Uterus (tissue), 4 donors: ENCODE measurements at places on chromosomes 11 and 22. TPM values are rescaled to one million over a fixed set of nuclear protein-coding genes. Genes with fewer than 3 reads are reported as not detected.

The APLNR gene
- 0.58 TPM for total RNA-seq

The MN1 gene
- total RNA-seq = 7.9 TPM

The OR8D1 gene
- total RNA-seq = not detected

The LARGE2 gene
- total RNA-seq = 0.64 TPM

The RCE1 gene
- total RNA-seq = 13.5 TPM

The IGLL1 gene
- total RNA-seq = not detected

The C22orf15 gene
- 0.41 TPM for total RNA-seq

The NDUFS3 gene
- 67.6 TPM for total RNA-seq

The OR4A16 gene
- total RNA-seq = not detected

The SF1 gene
- 374 TPM for total RNA-seq

The TSPO gene
- 82.5 TPM for total RNA-seq

The OR6T1 gene
- not detected for total RNA-seq

The PLAAT5 gene
- total RNA-seq = 4.2 TPM

The MS4A7 gene
- 38.7 TPM for total RNA-seq

The CARD18 gene
- total RNA-seq = not detected

The ZNF202 gene
- total RNA-seq = 23.3 TPM

The ST14 gene
- 3.8 TPM for total RNA-seq

The ROM1 gene
- 0.77 TPM for total RNA-seq

The THY1 gene
- total RNA-seq = 71.2 TPM

DNA sequence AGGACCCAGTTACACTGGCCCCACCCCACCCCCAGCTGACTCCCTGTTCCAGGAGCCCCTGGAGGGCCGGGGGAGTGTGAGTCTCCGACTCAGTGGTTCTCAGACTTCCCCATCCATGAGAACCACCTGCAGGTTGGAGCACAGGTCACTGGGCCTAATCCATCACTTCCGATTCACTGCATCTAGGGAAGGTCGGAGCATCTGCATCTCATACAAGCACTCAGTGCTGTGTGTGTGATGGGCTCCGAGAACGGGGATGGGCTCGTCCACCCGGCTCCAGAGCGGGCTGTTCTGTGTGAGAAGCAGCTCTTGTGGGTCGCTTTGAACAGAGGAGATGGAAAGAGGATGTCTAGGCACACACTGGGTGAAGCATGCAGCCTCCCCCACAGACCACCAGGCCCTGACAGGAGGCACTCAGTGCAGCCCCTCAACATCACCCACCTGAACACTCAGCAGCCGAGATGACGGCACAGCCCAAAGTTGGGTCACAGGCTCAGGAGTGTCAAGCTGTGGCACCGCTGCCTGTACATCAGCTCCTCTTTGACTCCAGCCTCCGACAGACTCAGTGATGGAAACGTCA, 541.4 kb downstream of the BRD1 start:
- no peaks in the 10 kb centered on the region for H3K4me1 ChIP-seq
- no peak overlapping the region for H3K27ac ChIP-seq

GRCh38 chr11:79937676-79938334, 497.0 kb upstream of the TENM4 start:
- no peaks in the 10 kb centered on the region for H3K27me3 ChIP-seq
- H3K4me1 ChIP-seq = no peaks in the 10 kb centered on the region
- H3K27ac ChIP-seq = no peak overlapping the region
- no peak overlapping the region for H3K4me3 ChIP-seq

GRCh38 chr11:17452668-17453067, 24.0 kb downstream of the ABCC8 start:
- no peaks in the 10 kb centered on the region for H3K27me3 ChIP-seq
- H3K4me3 ChIP-seq = no peak overlapping the region
- no peaks in the 10 kb centered on the region for H3K4me1 ChIP-seq
- H3K36me3 ChIP-seq = no peaks in the 10 kb centered on the region

- H3K27me3 ChIP-seq = no peaks in the 10 kb centered on the region
- peak; percentile 65 for DNase-seq
- no peaks in the 10 kb centered on the region for H3K36me3 ChIP-seq
- H3K4me1 ChIP-seq = no peaks in the 10 kb centered on the region
Measured at GRCh38 chr22:50209893-50210292, 9.1 kb downstream of the SELENOO start.

DNA sequence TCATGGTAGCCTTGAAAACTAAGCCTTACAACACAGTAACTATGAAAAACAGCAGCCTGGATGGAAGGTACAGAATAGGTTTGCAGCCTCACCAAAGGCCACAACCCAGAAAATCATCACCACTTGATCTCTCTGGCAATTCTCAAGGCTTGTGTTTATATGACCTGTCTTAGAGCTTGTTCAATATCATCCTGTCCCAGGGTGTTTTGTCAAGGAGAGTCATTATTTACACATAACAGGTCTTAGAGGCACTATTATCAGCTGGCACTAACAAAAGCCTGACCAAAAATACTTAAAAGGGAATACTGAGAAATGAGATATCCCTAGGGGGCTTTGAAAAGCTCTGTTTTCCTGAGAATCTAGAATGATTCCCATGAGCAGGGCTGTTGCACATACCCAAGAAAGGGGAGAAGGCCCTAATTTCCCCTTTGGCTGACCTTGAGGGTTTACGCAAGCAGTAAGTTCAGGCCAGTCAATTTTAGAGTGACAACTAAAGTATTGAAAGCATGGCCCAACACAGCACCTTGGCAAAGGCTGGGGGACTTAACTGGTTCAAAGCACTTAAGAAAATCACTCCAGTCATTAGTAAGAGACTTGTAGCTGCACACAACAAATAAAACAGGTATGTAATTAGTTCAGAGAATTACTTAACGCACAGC, 7.9 kb downstream of the SC5D start:
- DNase-seq = no peak
- H3K27me3 ChIP-seq = no peaks in the 10 kb centered on the region
- H3K4me3 ChIP-seq = no peak overlapping the region
- no peaks in the 10 kb centered on the region for H3K4me1 ChIP-seq
- no peaks in the 10 kb centered on the region for H3K36me3 ChIP-seq
- no peak overlapping the region for H3K27ac ChIP-seq

- no peak overlapping the region for H3K4me3 ChIP-seq
- no peaks in the 10 kb centered on the region for H3K4me1 ChIP-seq
- no peaks in the 10 kb centered on the region for H3K36me3 ChIP-seq
- H3K27ac ChIP-seq = no peak overlapping the region
- H3K27me3 ChIP-seq = no peaks in the 10 kb centered on the region
Measured at GRCh38 chr11:68655806-68656205, 28.5 kb upstream of the GAL start.

GRCh38 chr11:110295531-110296225, 736 bp downstream of the RDX start:
- peaks cover 9% of the 10 kb centered on the region for H3K4me1 ChIP-seq
- no peaks in the 10 kb centered on the region for H3K27me3 ChIP-seq
- H3K36me3 ChIP-seq = no peaks in the 10 kb centered on the region
- DNase-seq = peak; percentile 45
- H3K4me3 ChIP-seq = peak overlapping the region; percentile 67

DNA sequence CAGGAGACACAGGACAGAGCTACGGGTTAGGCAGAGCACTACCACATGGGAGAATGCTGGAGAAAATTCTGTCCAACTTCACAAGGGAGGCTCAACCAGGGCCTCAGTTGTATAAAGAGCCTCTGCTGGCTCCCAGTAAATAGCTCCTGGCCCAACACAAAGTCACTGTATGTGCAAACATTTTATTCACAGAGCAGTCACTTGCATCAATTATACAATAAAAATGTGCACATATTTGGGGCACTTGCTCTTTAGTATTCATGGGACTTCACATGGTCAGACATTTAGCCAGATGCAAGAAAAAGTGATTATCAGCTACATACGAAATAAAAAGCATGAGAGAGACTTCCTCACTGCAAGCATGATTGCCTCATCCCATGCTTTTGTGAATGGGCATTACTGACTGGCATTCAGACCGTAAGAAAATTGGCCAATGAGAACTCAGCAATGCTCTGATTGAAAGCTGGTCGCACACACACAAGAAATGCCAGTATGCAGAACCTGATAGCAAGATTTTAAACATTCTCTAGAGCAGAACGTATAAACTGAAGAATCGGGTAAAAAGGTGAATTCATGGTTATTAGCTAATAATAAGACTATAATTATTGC, 39.4 kb downstream of the BLID start:
- H3K27ac ChIP-seq = no peak overlapping the region
- H3K27me3 ChIP-seq = no peaks in the 10 kb centered on the region
- DNase-seq = no peak
- H3K4me3 ChIP-seq = no peak overlapping the region
- H3K36me3 ChIP-seq = no peaks in the 10 kb centered on the region
- H3K4me1 ChIP-seq = no peaks in the 10 kb centered on the region

GRCh38 chr11:78332174-78332866, 85.3 kb downstream of the GAB2 start:
- H3K27ac ChIP-seq = no peak overlapping the region
- H3K36me3 ChIP-seq = no peaks in the 10 kb centered on the region
- H3K4me1 ChIP-seq = no peaks in the 10 kb centered on the region
- DNase-seq = no peak

GRCh38 chr11:33893711-33894397, 2.0 kb upstream of the LMO2 start:
- H3K27me3 ChIP-seq = no peaks in the 10 kb centered on the region
- H3K4me3 ChIP-seq = no peak overlapping the region
- H3K27ac ChIP-seq = no peak overlapping the region
- DNase-seq = no peak

- no peak for DNase-seq
- H3K4me1 ChIP-seq = no peaks in the 10 kb centered on the region
- no peak overlapping the region for H3K4me3 ChIP-seq
- no peaks in the 10 kb centered on the region for H3K27me3 ChIP-seq
- H3K27ac ChIP-seq = no peak overlapping the region
Measured at GRCh38 chr11:13298765-13299164, 21.2 kb downstream of the BMAL1 start.

GRCh38 chr11:58900479-58901420, 38.5 kb upstream of the GLYATL1 start:
- H3K4me1 ChIP-seq = no peaks in the 10 kb centered on the region
- H3K4me3 ChIP-seq = no peak overlapping the region
- no peak for DNase-seq
- H3K27me3 ChIP-seq = peaks cover 5% of the 10 kb centered on the region

- H3K36me3 ChIP-seq = no peaks in the 10 kb centered on the region
- no peak overlapping the region for H3K4me3 ChIP-seq
- DNase-seq = no peak
- H3K4me1 ChIP-seq = no peaks in the 10 kb centered on the region
Measured at GRCh38 chr11:26344647-26345046, 12.7 kb downstream of the ANO3 start.

GRCh38 chr11:19698493-19699292, 13.9 kb upstream of the NAV2 start:
- H3K27me3 ChIP-seq = no peaks in the 10 kb centered on the region
- H3K4me3 ChIP-seq = no peak overlapping the region
- no peaks in the 10 kb centered on the region for H3K36me3 ChIP-seq
- H3K27ac ChIP-seq = no peak overlapping the region

- H3K27me3 ChIP-seq = no peaks in the 10 kb centered on the region
- H3K36me3 ChIP-seq = no peaks in the 10 kb centered on the region
- H3K4me3 ChIP-seq = no peak overlapping the region
- H3K27ac ChIP-seq = no peak overlapping the region
Measured at GRCh38 chr11:30312243-30312642, 10.7 kb upstream of the ARL14EP start.

DNA sequence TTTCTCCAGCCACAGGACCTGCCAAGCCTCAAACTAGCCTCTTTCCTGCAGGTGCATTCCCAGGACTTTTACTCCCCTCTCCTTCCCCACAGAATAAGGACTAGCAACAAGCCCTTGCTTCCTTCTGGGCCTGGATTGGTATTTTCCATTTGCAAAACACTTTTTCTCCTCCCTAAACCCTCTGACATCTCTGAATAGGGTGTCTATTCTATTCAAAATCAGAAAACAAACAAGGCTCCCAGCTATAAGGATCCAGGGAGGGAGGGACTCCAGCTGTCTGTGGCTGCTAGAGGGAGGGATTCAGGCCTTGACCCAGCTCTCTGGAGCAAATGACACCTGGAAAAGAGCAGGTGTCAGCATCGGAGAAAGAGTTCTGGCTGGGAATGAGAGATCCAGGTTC, 168.5 kb upstream of the BDNF start:
- no peak overlapping the region for H3K4me3 ChIP-seq
- no peak for DNase-seq
- no peaks in the 10 kb centered on the region for H3K36me3 ChIP-seq
- no peaks in the 10 kb centered on the region for H3K4me1 ChIP-seq

DNA sequence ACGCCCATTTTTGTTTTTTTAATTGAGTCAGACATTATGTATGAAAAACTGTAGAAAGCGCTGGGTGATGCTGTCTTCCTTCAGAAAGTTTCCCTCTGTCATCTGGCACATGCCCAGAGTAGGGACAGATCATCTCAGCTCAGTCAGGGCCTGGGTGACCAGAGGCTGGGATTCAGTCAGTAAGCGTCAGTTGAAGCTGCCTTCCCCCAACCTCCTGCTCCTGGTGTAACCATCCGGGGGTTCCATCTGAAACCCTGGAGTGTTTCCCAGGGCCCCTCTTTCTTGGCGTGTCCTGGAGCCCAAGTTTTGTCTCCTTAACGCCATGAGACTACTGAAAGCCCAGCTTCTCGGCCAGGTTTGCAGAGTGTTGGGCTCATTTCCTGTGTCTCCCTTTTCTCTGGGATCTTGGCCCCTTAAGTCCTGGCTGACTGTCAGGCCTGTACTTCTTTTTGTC, 10.7 kb downstream of the PPFIA1 start:
- H3K27me3 ChIP-seq = no peaks in the 10 kb centered on the region
- H3K4me3 ChIP-seq = no peak overlapping the region
- H3K4me1 ChIP-seq = no peaks in the 10 kb centered on the region
- H3K27ac ChIP-seq = peak overlapping the region; percentile 26

- H3K4me3 ChIP-seq = no peak overlapping the region
- H3K27me3 ChIP-seq = no peaks in the 10 kb centered on the region
- H3K27ac ChIP-seq = no peak overlapping the region
- no peak for DNase-seq
Measured at GRCh38 chr11:128595221-128595620, 7.9 kb upstream of the ETS1 start.

GRCh38 chr11:1487091-1487850, 692 bp upstream of the MOB2 start:
- H3K27me3 ChIP-seq = no peaks in the 10 kb centered on the region
- H3K4me1 ChIP-seq = no peaks in the 10 kb centered on the region
- peak overlapping the region; percentile 84 for H3K27ac ChIP-seq
- H3K4me3 ChIP-seq = no peak overlapping the region

DNA sequence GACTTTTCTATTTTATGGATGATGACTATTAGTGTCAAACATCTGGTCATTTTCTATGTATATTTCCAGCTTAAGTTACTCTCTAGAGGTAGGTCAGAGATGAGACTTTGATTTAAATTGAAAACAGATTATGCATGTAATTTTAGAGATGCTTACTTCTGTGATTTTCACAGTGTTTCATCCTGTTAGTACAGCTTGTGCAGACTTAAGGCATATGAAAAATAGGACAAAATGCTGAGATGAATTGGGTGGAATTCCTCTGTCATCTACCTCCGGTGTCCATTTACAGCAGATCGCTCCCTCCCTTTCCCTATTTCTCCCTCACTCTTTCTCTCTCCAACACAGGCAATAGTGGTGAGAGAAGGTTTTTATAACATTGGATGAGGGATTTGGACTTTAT, 14.1 kb downstream of the JAM3 start:
- H3K27me3 ChIP-seq = no peaks in the 10 kb centered on the region
- DNase-seq = no peak
- no peaks in the 10 kb centered on the region for H3K36me3 ChIP-seq

DNA sequence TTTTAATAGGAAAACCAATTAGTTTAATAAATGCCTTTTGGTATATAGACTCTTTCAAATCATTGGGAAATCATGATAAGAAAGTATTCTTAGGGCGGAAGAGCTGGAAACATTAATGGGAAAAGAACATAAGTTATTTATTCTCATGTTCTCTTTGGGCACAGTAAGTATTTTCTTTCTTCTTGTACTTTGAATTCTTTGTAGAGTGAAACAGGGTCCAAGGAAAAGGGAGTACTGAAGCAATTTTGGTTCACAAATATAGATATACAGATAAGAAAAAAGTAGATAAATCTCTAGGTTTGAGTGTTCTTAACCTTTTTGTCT, 123.2 kb downstream of the MICAL2 start:
- no peaks in the 10 kb centered on the region for H3K4me1 ChIP-seq
- no peaks in the 10 kb centered on the region for H3K36me3 ChIP-seq
- no peaks in the 10 kb centered on the region for H3K27me3 ChIP-seq
- no peak for DNase-seq
- H3K4me3 ChIP-seq = no peak overlapping the region
